Astrocyte (in vitro differentiated cells and primary cell): ENCODE measurements at places on chromosomes 2 and 18.
A peak's percentile ranks its signal among the peaks of the same experiment; 100 is the strongest.

- DNase-seq = peak; percentile 10
- peaks cover 31% of the 10 kb centered on the region for H3K27me3 ChIP-seq
- H3K4me1 ChIP-seq = peaks cover 8% of the 10 kb centered on the region
- H3K36me3 ChIP-seq = no peaks in the 10 kb centered on the region
Measured at GRCh38 chr2:42493468-42494354, at the start of gene KCNG3. TSS of gene KCNG3 (minus strand) at chr2:42493982. CDS start at chr2:42493501, 481 bp downstream.

DNA sequence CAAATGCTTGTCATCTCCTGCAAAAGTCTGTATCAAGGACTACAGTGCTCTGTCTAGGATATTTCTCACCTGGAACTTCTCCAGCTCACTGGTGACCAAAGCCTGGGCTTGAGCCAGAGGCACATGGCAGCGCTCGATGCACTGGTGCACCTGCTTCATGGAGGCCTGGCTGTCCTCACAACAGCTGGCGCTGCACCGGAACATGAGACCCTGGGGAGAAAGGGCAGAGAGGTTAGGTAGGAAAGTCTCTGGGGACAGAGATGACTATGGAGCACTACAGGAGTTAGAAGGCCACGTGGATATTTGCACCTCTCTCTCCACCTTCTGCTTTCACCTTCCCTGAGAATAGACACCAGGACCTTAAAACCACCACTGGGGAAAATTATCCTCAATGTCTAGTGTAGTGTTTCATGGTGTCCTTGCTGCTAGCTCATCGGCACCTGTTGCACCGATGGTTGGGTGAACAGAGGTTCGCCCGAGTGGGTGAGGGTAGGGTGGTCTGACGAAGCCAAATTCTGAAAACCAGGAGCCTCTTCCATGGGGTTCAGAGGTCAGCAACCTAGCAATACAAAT is 1.0 kb downstream of the FAM136A start:
- peaks cover 5% of the 10 kb centered on the region for H3K36me3 ChIP-seq
- DNase-seq = no peak
- H3K27ac ChIP-seq = no peak overlapping the region
- H3K27me3 ChIP-seq = no peaks in the 10 kb centered on the region

- H3K27me3 ChIP-seq = no peaks in the 10 kb centered on the region
- peak; percentile 89 for DNase-seq
- H3K4me3 ChIP-seq = no peak overlapping the region
Measured at GRCh38 chr2:236871500-236872001, 214.1 kb upstream of the COPS8 start.

- no peak overlapping the region for H3K27ac ChIP-seq
- no peak for DNase-seq
- no peak overlapping the region for H3K4me3 ChIP-seq
- H3K4me1 ChIP-seq = no peaks in the 10 kb centered on the region
- peaks cover 49% of the 10 kb centered on the region for H3K36me3 ChIP-seq
Measured at GRCh38 chr2:134949981-134950708, 31.5 kb downstream of the CCNT2 start.

DNA sequence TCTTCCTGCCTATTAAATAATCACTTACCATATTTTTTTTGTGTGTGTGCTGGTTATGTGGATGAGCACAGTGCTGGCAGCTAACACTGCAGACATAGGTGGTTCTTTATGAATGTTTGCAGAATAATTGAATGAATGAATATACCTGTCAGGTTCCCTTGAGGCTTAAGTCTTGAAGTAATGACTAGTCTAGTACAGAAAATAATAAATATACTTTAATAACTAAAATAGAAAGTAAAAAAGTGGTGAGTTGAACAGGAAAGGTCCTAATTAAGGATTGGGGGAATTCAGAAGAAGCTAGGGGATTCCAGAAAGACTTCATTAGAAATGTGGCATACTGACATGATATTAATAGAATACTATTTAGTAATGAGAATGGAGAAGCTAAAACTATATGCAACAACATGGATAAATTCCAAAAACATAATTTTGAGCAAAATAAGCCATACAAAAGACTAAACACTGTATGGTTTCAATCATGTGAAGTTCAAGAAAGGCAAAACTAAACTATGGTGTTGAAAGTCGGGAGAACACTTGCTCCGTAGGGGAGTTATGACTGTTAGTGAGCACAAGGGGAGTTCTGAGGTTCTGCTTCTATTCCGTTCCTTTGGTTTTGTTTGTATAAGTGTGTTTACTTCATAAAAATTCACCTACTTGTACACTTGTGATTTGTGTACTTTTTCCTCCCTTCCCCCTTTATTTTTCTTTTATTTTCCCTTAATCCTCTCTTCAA is 464.6 kb downstream of the MTX2 start:
- H3K4me1 ChIP-seq = no peaks in the 10 kb centered on the region
- DNase-seq = no peak
- no peak overlapping the region for H3K27ac ChIP-seq
- H3K36me3 ChIP-seq = no peaks in the 10 kb centered on the region

DNA sequence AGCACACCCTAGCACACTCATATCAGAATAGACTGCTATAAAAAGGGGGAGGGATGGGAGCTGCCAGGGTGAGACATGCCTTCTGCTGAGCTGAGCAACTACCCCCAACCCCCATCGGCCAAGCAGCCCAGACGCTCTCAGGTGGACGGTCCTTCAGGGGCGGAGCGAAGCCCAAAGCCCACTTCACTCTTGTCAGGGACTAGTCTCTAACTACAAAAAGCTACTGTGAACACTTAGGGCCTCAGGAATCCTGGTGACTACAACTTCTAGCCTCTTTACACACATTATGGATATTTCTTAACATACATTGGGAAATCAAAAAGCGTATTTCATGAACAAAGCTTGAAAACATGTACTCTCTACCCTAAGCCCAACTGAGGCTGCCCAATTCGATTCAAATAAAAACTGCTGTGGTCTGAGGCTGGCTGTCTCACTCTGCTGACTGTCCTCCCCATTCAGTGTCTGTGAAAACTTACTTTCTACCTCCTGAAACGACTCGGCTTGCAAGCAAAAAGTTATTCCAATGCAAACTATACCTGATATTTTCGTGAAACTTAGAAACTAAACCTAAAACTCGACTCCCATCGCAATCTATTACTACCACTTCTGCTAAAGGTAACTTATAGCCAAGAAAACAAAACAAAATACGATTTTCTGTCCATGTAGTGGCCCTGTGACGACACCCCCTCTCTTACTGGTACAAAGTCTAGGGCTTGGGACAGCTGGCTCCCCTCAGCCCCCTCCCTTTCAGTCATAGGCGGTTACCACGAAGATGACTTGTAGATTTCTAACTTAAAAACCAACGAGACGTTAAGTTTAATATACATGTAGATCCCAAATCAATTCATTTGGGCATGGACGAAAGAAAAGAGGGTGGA is 1.2 kb downstream of the SERTAD2 start:
- peak overlapping the region; percentile 76 for H3K4me3 ChIP-seq
- no peaks in the 10 kb centered on the region for H3K36me3 ChIP-seq
- DNase-seq = peak; percentile 44
- peaks cover 28% of the 10 kb centered on the region for H3K4me1 ChIP-seq
- H3K27me3 ChIP-seq = no peaks in the 10 kb centered on the region
- peak overlapping the region; percentile 88 for H3K27ac ChIP-seq

- peak overlapping the region; percentile 68 for H3K27ac ChIP-seq
- DNase-seq = peak; percentile 79
- no peaks in the 10 kb centered on the region for H3K27me3 ChIP-seq
- H3K4me3 ChIP-seq = no peak overlapping the region
- H3K4me1 ChIP-seq = peaks cover 16% of the 10 kb centered on the region
Measured at GRCh38 chr18:55328301-55328700, 259.7 kb downstream of the TCF4 start.

GRCh38 chr2:207151048-207151447 is 14.7 kb downstream of the KLF7 start:
- H3K4me3 ChIP-seq = no peak overlapping the region
- peaks cover 11% of the 10 kb centered on the region for H3K36me3 ChIP-seq
- H3K4me1 ChIP-seq = peaks cover 61% of the 10 kb centered on the region
- no peak for DNase-seq
- H3K27ac ChIP-seq = no peak overlapping the region
- no peaks in the 10 kb centered on the region for H3K27me3 ChIP-seq

DNA sequence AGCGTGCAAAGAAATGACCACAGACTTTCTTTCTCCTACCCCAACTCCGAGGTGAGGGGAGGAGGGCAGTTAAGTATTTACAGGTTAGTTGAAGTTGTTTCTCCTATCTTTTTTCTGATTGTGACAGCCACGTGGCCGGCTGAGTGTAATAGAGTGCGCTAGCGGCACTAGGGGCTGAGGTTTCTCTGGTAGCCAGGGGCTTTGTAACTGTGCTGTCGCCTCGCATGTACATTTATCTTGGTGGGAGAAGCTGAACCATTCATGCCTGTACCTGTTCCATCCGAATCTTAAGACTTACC is 214.1 kb upstream of the STON1 start:
- peak overlapping the region; percentile 90 for H3K4me3 ChIP-seq
- H3K36me3 ChIP-seq = no peaks in the 10 kb centered on the region
- no peaks in the 10 kb centered on the region for H3K27me3 ChIP-seq

- no peaks in the 10 kb centered on the region for H3K27me3 ChIP-seq
- H3K4me3 ChIP-seq = no peak overlapping the region
- no peaks in the 10 kb centered on the region for H3K36me3 ChIP-seq
- H3K4me1 ChIP-seq = no peaks in the 10 kb centered on the region
- H3K27ac ChIP-seq = no peak overlapping the region
Measured at GRCh38 chr2:8496617-8497016, 185.2 kb upstream of the ID2 start.

- no peak overlapping the region for H3K4me3 ChIP-seq
- no peaks in the 10 kb centered on the region for H3K27me3 ChIP-seq
- no peaks in the 10 kb centered on the region for H3K4me1 ChIP-seq
- no peaks in the 10 kb centered on the region for H3K36me3 ChIP-seq
- DNase-seq = no peak
Measured at GRCh38 chr18:75824661-75825060, 397.2 kb upstream of the SMIM21 start.

GRCh38 chr18:57004366-57005121 is 142.3 kb upstream of the BOD1L2 start:
- no peaks in the 10 kb centered on the region for H3K36me3 ChIP-seq
- peak; percentile 60 for DNase-seq
- H3K4me3 ChIP-seq = no peak overlapping the region

- no peak overlapping the region for H3K27ac ChIP-seq
- no peaks in the 10 kb centered on the region for H3K4me1 ChIP-seq
- no peak overlapping the region for H3K4me3 ChIP-seq
Measured at GRCh38 chr2:118320658-118321057, 232.4 kb downstream of the INSIG2 start.

GRCh38 chr2:140863713-140864112 is 1267.1 kb downstream of the LRP1B start:
- H3K4me1 ChIP-seq = no peaks in the 10 kb centered on the region
- no peaks in the 10 kb centered on the region for H3K36me3 ChIP-seq
- no peaks in the 10 kb centered on the region for H3K27me3 ChIP-seq
- no peak overlapping the region for H3K27ac ChIP-seq
- no peak overlapping the region for H3K4me3 ChIP-seq
- DNase-seq = peak; percentile 41

- H3K27me3 ChIP-seq = no peaks in the 10 kb centered on the region
- no peak overlapping the region for H3K27ac ChIP-seq
- no peak overlapping the region for H3K4me3 ChIP-seq
- H3K4me1 ChIP-seq = no peaks in the 10 kb centered on the region
- no peaks in the 10 kb centered on the region for H3K36me3 ChIP-seq
- DNase-seq = no peak
Measured at GRCh38 chr2:57126410-57126809, 920.2 kb upstream of the VRK2 start.
